ENCODE measurements at places on chromosomes 12 and 14.

DNA sequence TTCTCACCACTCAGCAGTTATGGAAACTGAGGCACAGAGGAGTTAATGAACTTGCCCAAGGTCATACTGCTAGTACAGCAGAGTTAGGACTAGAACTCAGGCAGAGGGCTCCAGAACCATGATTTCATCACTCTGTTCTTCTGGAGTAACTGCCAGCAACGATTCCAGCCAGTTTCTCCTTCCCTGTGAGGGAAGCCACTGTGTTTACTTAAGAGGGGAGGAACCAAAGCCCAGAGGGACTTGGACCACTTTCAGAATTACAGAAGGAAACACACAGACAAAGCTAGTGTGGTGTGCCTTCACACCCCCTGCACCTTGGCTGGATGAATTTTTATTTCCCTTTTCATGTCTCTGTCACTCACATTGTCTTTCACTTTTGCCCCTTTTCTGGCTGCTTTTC lies 398.2 kb downstream of the DPF3 start:
- DNase-seq = no peak

DNA sequence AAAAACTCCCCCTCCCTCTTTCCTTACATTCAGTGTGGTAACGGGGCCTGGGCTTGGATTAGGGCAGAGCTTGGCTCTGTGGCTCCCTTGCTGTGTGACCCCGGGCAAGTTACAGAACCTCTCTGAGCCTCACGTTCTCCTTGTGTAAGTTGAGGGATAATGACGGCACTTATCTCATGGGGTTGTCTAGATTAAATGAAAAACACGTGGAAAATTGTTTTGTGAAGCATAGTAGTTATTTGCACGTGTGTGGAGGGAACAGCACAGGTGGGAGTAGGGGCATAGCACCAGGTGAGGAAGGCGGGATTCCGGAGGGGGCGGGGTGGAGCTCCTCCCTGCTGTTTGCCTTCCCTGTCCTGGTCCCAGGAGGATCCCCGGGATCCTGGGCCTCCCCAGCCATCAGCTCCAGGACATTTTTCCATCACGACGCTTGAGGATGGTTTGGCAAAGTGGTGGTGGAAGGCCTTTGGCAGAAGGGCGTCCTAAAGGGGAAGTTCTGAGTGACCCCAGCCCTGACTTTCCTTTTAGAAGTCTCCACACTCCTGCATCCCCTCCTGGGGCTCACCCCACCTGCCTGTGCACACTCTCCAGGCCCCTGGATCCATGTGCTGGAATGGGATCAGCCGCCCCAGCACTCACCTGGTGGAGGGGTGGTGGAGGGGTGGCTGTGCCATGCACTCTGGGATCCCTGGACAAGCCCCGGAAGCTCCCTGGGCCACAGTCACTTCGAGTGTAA lies 22.7 kb downstream of the LRTM2 start:
- DNase-seq = no peak

- DNase-seq = no peak
These were observed 189.7 kb downstream of the PCNX1 start for GRCh38 chr14:71096947-71097346.

DNA sequence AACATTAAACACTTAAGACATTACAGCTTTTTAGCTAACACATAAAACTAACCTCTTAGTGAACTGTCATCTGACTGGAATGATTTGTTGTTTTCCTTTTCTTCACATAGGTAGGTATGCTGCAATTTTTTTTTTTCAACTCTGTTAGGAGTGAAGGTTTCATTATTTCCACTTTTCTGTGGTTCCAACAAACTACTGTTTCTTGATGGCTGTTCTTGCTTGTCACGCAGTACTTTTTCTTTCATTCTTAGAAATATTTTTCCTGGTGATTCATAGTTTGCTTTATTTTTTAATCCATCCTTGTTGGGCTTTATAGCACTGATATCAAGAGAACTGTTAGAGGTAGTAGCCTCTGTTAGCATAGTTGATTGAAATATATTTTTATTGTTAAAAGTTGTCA lies 6.3 kb downstream of the MIS18BP1 start:
- DNase-seq = no peak

- DNase-seq = no peak
These were observed 7.9 kb upstream of the SLC10A1 start for GRCh38 chr14:69804902-69805301.

- DNase-seq = no peak
These were observed 14.7 kb downstream of the CPSF6 start for GRCh38 chr12:69254046-69254445.

GRCh38 chr12:43338848-43339526 lies 213.0 kb downstream of the ADAMTS20 start:
- DNase-seq = no peak

DNA sequence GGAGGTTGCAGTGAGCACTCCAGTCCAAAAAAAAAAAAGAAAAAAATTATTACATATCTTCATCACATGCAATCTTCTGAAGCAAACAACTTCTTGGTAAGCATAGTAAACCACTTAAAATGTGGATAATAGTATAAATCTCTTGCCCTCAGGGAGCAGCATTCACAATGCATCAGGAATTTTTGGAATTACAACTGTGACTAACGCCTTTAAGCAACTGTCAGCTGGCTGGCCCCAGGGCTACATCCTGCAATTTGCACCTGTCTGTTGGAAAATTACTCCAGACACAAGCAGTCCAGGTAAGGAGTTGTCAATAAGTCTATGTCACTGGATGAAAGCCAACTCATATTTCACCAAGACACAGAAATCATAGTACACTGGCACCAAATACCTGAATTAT lies 5.5 kb upstream of the SLC7A7 start:
- no peak for DNase-seq

GRCh38 chr14:96309133-96309895 lies 53.3 kb downstream of the BDKRB1 start:
- no peak for DNase-seq

GRCh38 chr12:56878010-56878339 lies 56.2 kb downstream of the SDR9C7 start:
- DNase-seq = no peak

- DNase-seq = no peak
These were observed 93.2 kb upstream of the PARP11 start for GRCh38 chr12:3966376-3966775.

GRCh38 chr14:50859296-50859624 lies 12.6 kb upstream of the ABHD12B start:
- DNase-seq = no peak

GRCh38 chr12:100484183-100484886 lies 10.7 kb downstream of the NR1H4 start:
- no peak for DNase-seq

GRCh38 chr14:61264010-61264571 lies 17.0 kb downstream of the TMEM30B start:
- DNase-seq = no peak

DNA sequence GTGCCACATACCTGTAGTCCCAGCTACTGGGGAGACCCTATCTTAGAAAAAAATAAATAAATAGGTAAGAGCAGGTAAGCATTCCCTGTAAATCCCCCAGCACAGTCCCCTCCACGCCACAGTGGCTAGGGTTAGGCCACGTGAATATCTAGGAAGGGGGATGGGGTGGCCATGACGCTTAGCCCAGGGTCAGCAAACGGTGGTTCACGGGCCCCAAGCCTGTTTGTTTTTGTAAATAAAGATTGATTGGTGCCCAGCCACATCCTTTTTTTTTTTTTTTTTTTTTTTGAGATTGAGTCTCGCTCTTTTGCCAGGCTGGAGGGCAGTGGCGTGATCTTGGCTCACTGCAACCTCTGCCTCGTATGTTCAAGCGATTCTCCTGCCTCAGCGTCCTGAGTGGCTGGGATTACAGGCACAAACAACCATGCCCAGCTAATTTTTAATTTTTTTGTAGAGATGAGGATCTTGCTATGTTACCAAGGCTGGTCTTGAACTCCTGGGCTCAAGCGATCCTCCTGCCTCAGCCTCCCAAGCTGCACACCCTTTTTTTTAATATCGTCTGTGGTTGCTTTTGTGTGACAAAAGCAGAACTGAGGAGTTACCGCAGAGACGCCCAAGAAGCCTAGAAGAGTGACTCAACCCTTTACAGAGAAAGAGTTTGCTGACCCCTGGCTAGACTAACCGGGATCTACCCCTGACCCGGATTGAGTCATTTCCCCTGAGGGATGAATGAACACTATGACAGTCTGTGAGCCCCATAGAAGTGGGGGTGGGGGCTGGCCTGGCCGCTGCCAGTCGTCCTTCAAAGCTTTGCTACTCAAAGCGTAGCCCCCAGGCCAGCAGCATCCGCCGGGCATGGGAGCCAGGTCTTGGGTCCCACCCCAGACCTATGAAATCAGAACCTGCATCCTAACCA lies 113.7 kb upstream of the NCOR2 start:
- no peak for DNase-seq

DNA sequence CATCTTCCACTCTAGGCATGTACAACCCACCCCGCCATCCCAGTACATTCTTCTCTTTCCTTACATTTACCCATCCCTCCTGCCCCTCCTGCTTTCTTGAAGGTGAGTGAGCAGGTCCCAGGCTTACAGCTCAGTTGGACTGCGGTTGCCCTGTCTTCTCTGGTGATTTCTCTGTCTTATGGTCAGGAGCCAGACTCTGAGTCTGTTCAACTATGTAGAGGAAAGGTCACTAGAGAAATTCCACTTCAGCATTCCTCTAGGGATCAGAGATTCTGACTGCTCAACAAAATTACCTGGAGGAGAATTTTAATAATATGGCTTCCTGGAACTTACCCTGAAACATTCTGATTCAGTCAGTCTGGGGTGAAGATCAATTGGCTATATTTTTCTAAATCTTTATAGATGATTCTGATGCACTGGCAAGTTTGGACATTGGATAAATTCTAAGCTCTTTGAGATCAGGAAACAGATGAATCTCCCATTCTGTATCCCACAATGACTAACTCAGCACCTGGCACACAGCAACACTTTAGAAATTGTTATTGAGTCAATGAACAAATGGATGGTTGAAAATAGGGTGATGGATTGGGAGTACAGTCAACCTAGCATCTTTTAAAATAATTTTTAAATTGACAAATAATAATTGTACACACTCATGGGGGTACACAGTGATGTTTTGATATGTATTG lies 128.6 kb upstream of the HIF1A start:
- no peak for DNase-seq

GRCh38 chr12:6145564-6145963 lies 21.1 kb upstream of the VWF start:
- no peak for DNase-seq

GRCh38 chr12:66497008-66497897 lies 181.6 kb downstream of the GRIP1 start:
- DNase-seq = no peak

DNA sequence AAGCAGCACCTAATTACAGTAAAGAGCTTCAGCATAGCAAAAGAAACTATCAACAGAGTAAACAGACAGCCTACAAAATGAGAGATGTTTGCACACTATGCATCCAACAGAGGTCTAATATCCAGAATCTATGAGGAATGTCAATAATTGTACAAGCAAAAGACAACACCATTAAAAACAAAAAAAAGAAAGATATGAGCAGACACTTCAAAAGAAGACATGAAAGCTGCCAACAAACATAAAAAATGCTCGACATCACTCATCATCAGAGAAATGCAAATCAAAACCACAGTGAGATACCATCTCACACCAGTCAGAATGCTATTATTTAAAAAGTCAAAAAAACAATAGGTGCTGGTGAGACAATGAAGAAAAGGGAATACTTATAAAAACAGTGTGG lies 273.1 kb downstream of the TMTC2 start:
- no peak for DNase-seq

DNA sequence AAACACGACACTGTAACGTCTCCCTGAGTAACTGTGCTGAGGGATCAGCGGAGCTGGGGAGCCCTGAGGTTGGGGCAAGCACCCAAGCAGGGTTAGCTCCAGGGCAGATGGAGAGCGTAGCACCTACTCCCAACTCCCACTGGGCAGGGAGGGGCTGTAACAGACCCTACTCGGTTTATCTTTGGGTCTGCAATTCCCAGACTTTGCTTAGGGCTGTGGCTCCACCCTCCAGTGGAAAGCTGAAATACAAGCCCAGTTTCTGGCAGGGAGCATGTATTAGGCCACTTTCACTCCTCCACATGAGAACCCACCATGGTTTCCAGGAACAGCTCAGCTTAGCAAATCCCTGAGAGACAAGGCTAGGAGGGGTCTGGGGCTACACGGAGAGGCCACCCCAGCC lies 17.3 kb upstream of the TC2N start:
- no peak for DNase-seq

DNA sequence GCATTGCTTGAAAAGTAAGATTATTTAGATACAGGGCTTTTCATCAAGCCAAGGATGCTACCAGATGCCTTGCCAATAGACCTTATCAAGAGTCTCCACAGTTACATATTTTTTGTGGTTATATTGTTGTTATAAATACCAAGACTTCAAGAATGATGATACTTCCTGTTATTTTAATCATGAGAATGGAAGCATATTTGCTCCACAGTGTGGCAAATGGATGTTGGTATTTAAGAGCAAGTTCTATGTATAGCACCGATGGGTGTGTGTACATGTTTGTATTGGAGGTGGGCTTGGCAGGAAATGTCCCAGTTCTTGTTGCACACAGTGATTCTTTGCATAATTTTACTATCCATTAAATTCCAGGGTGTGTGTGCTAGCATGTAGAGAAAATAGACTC lies 4.4 kb upstream of the NID2 start:
- DNase-seq = no peak

DNA sequence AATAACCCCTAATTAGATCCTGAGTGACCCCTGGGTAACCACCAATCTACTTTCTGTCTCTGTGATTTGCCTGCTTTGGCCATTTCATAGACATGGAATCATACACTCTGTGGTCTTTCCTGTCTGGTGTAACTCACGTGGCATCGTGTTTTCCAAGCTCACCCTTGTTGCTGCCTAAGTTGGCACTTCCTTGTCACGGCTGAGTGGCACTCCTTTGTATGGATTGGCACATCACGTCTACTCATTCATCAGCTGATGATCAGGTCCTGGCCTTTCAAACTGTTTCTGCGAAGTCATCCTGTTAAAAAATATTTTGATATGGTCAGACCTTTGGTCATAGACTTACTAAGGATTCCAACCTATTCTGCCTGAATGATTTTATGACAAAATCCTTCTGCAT lies 87.7 kb downstream of the GLT1D1 start:
- DNase-seq = no peak

GRCh38 chr14:77478029-77478428 lies 20.1 kb downstream of the AHSA1 start:
- no peak for DNase-seq

GRCh38 chr12:114119316-114119715 lies 153.2 kb upstream of the RBM19 start:
- DNase-seq = no peak

GRCh38 chr14:44446965-44447364 lies 60.1 kb downstream of the FSCB start:
- DNase-seq = no peak

DNA sequence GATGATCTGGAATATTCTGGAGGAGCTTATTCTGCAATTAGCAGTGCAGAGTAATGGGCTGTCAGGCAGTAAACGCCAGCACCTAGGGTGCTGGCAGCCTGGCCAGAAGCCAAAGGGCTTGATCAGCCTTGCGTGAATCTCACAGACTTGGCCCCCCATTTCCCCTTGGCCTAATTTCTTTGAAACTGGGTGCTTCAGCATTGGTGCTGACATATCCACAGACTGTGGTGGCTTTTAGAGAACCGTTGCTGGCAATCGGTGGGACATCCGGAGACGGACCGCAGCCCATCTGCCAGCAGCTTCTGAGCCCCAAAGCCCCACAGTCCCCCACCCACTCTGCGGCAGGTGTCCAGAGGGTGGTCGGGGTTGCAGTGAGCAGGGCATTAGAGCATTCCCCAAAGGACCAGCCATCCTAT lies 157.1 kb downstream of the CALM1 start:
- no peak for DNase-seq

GRCh38 chr12:23221066-23221465 lies 596.1 kb downstream of the ETNK1 start:
- no peak for DNase-seq

- no peak for DNase-seq
These were observed 435.7 kb downstream of the CCER1 start for GRCh38 chr12:90519285-90519684.

All from stimulated activated CD4-positive, alpha-beta T cell treated with anti-CD3 and anti-CD28 coated beads, TNF-alpha, amount 100 ng/mL, for 1 hour (primary cell).